ENCODE measurements at places on chromosomes 7 and 10. TPM values are rescaled to one million over a fixed set of nuclear protein-coding genes. Genes with fewer than 3 reads are reported as not detected.

SPDYE6 gene
- not detected for total RNA-seq

PLPP4 gene
- total RNA-seq, result 15.0 TPM

KCND2 gene
- 2.1 TPM for total RNA-seq

ELMO1 gene
- 0.28 TPM for total RNA-seq

SFTPA1 gene
- total RNA-seq, result not detected

PLCE1 gene
- 1.2 TPM for total RNA-seq

NOS3 gene
- total RNA-seq, result 5.8 TPM

CDK1 gene
- 84.0 TPM for total RNA-seq

CYREN gene
- 40.5 TPM for total RNA-seq

All from regular cardiac myocyte (primary cell).